CD4-positive, alpha-beta T cell treated with Interleukin-2 at 100 ng/mL for 4 hours (primary cell): ENCODE measurements at places on chromosomes 2 and 18.

DNA sequence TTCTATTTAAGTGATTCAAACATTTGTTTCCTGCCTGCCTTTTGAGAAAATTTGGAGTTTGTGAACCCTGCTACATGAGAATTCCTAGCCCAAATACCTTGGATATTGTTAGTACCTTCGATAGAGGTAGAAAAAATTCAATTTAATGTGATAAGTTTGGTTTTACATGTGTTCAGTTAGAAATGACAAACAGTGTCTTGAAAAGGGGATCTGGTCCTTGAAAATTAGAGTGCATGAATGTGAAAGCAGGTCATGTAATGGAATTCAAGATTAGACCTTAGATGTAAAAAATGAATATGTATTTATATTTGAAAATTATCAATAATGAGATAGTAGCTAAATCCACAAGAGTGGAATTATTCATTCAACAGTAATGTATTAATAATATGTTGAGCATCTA is 70.5 kb downstream of the PIK3C3 start:
- no peak for DNase-seq

- DNase-seq = no peak
These were observed 802 bp upstream of the SAP130 start for GRCh38 chr2:128028668-128029054.

GRCh38 chr2:31238126-31238905 is 4.4 kb downstream of the EHD3 start:
- no peak for DNase-seq

- DNase-seq = no peak
These were observed 370.9 kb downstream of the PLCL1 start for GRCh38 chr2:198175271-198175670.

DNA sequence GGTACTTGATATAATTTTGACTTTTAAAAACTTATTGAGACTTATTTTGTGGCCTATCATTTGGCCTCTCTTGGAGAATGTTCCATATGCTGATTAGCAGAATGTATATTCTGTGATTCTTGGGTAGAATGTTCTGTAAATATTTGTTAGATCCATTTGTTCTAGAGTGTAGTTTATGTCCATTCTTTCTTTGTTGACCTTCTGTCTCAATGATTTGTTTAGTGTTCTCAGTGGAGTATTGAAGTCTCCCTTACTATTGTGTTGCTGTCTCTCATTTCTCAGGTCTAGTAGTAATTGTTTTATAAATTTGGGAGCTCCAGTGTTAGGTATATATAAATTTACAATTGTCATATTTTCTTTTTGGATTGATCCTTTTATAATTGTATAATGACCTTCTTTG is 349.6 kb upstream of the CWC22 start:
- no peak for DNase-seq
